Stimulated activated CD4-positive, alpha-beta T cell treated with anti-CD3 and anti-CD28 coated beads, Interleukin-15, amount 100 ng/mL, for 1 hour (primary cell): ENCODE measurements at places on chromosomes 4 and X.

GRCh38 chr4:91829531-91829930, 474.2 kb upstream of the GRID2 start:
- no peak for DNase-seq

DNA sequence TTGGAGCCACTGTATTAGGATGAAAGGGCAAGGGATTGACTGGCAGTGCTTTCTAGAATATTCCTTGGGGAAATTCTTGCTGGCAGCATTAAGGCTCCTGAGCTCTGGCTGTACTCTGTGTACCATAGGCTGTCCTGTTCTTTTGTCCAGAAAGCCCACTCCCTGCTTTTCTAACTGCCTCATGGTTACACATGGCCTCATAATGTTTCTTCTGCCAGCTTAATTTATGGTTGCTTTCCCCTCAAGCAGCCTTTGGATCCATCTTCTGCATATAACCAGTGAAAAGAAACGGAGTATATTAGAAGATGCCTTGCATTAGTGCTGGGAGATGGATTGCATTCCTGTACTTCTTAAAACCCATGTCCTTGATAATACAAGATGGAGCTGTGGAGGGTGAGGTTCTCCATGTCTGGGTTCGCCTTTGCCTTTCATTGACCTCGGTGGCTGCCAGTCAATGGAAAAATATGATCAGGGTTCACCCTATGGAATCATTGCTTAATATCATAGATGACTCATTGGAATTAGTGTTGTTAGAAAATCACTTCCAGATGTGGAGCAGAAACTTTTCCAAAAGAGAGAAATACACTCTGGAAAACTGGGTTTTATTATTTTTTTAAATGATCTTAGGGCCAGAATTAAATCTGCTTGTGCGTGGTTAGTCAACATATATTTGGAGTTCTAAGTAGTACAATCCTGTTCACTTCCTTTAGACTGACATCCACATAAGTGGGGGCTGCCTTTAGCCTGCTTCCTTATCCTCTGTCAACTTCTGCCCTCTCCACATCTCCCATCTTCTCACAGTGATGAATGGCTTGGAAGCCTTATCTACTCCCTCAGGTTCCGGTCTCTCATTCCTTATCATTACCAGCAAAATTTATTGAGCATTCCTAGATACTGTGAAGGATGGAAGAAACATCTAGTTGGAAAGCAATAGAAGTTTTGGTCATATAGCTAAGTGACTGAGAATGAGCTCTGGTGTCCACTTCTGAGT, 24.9 kb downstream of the DOCK11 start:
- no peak for DNase-seq

DNA sequence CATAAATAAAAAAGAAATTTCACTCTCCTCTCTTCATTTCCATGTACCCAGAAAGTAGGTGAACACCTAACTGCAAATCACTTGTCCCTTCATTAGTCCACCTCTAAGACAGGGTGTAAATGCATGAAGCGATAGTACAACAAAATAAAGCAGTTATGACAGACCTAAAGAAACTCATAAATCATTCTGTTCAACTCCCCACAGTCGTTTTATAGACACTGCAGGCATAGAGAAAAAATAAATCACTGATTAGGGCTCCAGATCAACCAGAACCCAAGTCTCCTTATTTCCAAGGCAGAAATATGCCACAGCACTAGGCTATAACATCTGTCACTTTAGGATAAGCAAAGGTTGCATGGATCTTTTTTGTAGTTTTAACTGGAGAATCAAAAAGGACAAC, 3.0 kb downstream of the RASGEF1B start:
- DNase-seq, result no peak

DNA sequence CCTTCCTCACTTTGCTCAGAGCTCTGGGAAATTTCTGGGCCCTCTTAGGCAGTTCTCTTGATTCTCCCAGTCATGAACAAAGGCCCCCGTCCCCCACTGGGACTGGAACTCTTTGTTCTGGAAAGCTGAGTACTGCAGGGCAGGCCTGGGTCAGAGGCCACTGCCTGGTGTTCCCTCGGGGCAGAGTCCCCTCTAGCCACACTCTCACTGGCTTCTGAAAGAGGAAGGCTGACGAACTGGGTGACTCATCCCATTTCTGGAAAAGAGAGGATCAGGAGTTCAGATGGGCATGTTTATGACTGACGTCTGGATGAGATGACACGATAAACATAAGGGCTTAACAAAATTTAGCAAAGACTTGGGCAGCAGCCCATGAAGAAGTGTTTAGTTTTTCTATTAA, 47.7 kb downstream of the DDX3X start:
- DNase-seq, result no peak

DNA sequence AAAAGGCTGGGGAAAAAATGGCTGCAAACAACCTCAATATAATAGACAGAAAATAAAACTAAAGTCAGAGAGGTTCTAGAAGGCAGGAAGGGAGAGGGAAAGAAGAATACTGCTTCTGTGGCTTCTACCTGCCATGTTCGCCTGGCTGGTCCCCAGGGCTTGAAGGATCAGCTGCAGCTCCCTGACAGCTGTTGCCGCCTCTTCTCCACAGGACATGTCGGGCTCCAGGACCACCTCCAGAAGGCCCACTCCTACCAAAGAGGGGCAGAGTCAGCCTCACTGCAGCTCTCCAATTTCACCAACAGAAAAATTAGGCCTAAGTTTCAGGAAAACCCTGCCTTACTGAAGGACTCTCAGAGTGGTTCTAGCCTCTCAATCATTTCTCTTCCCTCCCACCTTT, 44.9 kb downstream of the GATB start:
- no peak for DNase-seq
